A549 treated with CORT108297 at 1 μM for 4 hours (cell line): ENCODE measurements at places on chromosomes 16 and 17. TPM values are rescaled to one million over a fixed set of nuclear protein-coding genes. Genes with fewer than 3 reads are reported as not detected.

Gene PTGES3L
- 0.67 to 1.4 TPM (median 1.2 TPM) in 5 replicates for total RNA-seq

Gene TBX4
- total RNA-seq = 0.05 to 0.31 TPM (median 0.12 TPM) in 5 replicates

Gene MILR1
- 1.3 to 2.4 TPM (median 2.0 TPM) in 5 replicates for total RNA-seq

Gene ITGA2B
- total RNA-seq = 0.78 to 1.9 TPM (median 1.6 TPM) in 5 replicates

Gene SSH2
- total RNA-seq = 24.2 to 32.1 TPM (median 31.8 TPM) in 5 replicates

Gene KIF19
- total RNA-seq = 0.03 TPM in 1 of 5 replicates, not detected in the others
